ENCODE measurements at places on chromosomes 2 and 18.

DNA sequence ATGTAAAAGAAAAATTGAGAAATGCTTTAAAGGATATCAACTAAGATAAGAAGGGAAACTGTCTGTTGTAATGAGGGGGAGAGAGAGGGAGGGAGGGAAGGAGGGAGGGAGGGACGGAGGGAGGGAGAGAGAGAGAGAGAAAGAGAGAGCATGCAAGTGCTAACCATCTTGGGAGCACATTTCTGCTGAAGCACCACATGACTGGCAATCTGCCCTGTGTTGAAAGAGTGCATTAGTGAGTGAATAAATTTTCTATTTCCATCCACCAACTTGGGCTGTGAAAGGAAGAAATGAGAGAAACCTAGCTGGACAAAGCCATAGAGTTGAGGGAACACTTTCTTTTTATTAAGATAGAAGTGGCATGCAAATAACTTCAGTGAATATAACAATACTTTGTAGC lies 110.7 kb downstream of the TMX3 start:
- DNase-seq = no peak

GRCh38 chr2:107738266-107738665 lies 88.4 kb upstream of the RGPD4 start:
- DNase-seq = no peak

DNA sequence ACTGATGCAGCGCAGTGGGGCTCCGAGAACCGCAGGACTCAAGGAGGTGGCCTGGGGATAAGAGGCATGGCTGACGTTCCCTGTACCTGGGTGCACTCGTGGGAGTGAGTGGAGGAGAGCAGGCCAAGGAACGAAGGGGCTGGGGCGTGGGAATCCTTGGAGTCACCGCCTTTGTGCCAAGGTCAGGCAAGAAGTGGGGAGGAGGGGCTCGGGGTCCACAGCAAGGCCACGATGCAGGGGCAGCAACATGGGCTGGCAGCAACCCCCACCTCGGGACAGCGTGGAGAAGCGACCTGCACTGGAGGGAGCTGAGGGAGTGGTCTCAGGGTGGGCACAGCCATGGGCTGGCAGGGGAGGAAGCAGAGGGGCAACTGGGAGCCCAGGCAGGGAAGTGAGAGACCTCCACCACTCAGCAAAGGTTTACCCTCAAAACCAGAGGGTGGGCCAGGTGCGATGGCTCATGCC lies 18.6 kb downstream of the ARID5A start:
- DNase-seq = no peak

DNA sequence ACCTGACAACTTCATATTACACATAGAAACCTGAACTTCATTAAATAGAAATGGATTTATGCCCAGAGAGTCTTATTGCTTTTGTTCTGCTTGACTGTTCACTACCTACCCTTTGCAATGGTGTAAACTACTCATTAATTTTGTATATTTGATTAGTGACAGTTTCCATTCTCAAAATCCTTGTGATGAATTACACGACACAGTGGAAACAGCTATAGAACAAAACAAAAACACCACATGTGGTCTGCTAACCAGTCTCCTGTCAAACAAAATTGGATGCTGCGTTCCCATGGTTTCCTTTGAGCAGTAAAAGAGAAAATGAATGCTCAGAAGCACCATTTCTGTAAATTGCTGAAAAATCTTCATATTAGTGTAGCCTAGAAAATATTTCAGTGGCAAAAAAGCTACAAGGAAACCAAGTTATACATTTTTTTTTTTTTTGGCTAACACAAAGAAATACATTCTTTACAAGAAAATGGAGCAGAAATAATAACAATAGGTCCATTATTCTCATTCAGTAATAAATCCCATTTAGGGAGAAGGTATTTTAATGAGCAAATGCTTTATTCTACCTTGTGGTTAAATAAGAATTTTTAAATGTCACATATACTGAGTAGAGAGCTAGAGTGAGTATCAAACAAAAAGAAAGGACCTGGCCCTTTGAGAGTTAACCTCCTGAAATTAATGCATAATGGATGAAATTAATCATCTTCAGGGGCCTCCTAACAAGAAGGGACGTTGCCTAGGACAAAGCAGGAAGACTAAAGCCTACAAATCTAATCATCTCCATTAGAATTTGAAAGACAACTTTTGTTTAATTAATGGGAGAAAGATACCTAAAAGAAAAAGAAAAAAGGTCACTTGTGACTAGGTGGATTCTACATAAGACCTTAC lies 355.1 kb upstream of the ZC3H15 start:
- DNase-seq = no peak

DNA sequence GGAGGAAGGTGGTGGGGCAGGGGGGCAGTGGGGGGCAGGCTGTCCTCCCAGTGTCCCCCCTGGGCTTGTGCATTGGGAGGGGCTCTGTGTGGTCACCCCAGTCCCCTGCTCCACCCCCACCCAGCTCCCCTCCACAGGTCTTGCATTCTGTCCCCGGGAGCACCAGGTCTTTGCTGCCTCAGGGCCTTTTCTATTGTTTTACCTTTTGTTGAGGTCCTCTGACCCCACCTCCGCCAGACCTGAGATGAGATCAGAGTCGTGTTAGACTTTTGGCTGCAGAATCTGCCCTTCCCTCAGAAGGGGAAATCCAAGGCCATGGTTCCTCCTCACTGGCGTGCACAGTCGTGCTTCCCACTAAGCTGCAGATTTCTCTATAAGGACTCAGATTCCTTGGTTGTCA lies 20.8 kb downstream of the ATG4B start:
- no peak for DNase-seq

GRCh38 chr2:127226520-127227263 lies 6.6 kb upstream of the CYP27C1 start:
- DNase-seq = no peak

- no peak for DNase-seq
Observed at GRCh38 chr2:121567452-121567851, 36.8 kb downstream of the RNU4ATAC start.

GRCh38 chr18:28284132-28284531 lies 107.2 kb upstream of the CDH2 start:
- no peak for DNase-seq

DNA sequence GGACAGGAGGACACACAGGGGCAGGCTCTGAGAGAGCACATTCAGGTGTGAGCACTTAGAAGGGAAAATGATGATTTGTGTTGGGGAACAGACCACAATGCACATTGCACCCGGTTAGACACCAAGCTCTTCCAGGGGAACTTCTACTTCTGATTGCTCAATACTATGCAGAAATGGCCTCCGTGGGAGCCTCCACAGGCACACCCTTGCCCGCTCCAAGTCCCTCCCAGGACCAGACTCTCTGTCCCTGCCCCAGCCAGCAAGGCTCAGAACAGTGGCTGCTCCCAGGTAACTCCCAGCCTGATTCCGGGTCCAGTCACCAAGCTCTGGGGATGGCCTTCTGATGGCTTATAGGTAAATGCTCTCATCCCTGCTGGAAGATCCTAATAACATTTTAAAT lies 56.2 kb downstream of the BCL2L11 start:
- DNase-seq = no peak

GRCh38 chr2:187495324-187495723 lies 47.3 kb upstream of the CALCRL start:
- DNase-seq = no peak

GRCh38 chr2:30561349-30561748 lies 114.3 kb downstream of the LCLAT1 start:
- DNase-seq = no peak

DNA sequence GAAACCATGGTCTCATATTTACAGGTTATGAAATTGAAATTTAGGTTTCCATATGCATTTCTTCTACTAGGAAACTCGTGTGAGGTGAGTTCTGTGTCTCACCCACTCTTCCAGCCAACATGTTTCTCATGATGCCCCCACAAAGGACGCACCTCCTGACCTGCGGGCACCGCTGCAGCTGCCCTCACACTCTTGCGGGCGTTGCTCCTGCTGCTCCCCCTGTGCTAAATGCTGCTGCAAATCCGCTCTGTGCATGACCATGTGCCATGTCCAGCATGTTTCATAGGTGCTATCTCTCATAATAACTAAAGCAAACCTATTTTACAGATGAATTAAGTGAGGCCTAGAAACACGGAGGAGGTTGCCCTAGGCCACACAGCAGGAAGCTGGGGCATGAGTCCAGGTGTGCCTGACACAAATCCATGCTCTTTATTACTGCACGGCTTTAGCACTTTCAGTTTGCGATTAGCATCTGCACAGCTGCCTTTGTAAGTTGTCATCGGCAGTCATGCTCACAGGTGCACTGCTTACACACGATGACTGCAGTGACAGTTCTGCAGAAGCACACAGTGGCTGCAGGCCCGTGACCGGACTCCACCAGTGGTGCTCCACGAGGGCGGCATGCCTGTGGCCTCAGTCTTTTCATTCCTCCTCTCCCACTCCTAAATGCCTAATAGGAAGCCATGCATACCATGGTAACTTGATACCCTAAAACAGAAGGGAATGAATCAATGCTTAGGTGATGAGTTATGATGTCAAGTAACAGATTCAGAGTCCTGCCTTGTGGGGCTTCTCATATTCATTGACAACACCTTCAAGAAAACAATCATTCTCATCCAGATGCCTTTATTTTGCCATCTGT lies 14.9 kb upstream of the GALR1 start:
- DNase-seq = no peak

All from hippocampal formation (tissue), 2 donors.